ENCODE measurements at places on chromosomes 12 and 14.

- DNase-seq: no peak
These were observed 50.4 kb downstream of the DYRK2 start for GRCh38 chr12:67698672-67699581.

- no peak for DNase-seq
These were observed 25.1 kb downstream of the NCOR2 start for GRCh38 chr12:124542021-124542949.

DNA sequence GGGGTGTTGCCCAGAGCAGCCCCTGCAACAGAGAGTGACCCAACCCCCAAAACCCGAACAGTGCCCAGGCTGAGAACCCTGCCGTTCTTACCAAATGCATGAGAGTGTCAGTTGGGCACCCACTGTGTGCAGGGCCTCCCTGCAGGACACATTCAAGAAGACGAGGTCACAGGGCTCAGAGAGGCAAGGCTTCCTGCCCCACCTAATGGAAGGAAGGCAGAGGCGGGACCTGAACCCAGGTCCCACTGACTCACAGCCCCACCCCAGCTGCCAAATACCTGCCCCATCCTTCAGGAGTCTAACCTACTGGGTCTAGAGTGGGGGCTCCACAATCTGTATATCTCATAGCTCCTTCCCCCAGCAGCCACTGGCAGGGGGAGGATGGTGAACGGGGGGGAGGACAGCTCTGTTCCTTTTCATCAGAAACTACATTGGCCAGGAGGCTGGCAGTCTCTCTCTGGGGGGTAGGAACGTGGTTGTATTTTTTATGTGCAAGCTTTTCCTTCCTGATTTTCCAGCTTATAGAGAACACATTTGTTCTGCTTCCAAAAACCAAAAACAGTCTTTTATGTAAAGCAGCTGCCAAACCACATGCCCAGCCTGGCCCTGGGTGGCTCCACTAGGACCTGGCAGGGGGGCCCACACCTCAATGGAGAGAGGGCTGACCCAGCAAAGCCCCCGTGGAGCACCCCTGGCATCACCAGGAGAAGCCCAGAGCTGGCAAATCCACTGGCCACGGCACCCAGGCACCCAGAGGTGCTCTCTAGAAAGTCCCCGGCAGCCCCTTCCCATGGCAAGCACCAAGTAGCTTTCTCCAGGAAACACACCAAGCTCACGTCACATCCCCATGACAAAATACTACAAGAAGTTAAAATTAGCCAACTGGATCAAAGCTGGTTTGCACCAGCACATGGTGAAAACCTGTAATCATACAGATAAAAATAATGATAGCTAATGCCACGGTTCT, 17.0 kb downstream of the NCOR2 start:
- no peak for DNase-seq

GRCh38 chr14:54818201-54819133, 84.2 kb downstream of the GCH1 start:
- no peak for DNase-seq

DNA sequence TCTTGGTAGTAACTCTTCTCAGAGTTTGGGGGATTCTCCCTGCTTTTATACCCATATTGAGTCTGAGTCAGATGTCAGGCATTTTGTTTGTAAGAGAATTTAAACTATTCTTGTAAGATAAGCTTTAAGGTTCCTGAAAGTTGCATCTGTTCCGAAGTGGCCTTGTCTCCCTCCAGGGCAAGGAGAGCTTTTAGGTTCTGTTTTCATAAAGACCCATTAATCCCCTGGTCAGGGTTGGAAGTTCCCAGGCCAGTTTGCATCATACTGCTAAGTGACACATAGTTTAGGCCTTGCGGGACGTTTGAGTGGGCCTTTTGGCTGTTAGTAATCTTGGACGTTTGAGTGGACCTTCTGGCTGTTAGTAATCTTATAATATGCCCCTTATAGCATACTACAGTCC, 396.7 kb downstream of the NPAS3 start:
- DNase-seq: no peak

- no peak for DNase-seq
These were observed 546.6 kb upstream of the TBX3 start for GRCh38 chr12:115230606-115231005.

- DNase-seq: no peak
These were observed 193.0 kb downstream of the SYT1 start for GRCh38 chr12:79057540-79057939.

GRCh38 chr14:95092723-95093122, 64.6 kb downstream of the DICER1 start:
- DNase-seq: no peak

DNA sequence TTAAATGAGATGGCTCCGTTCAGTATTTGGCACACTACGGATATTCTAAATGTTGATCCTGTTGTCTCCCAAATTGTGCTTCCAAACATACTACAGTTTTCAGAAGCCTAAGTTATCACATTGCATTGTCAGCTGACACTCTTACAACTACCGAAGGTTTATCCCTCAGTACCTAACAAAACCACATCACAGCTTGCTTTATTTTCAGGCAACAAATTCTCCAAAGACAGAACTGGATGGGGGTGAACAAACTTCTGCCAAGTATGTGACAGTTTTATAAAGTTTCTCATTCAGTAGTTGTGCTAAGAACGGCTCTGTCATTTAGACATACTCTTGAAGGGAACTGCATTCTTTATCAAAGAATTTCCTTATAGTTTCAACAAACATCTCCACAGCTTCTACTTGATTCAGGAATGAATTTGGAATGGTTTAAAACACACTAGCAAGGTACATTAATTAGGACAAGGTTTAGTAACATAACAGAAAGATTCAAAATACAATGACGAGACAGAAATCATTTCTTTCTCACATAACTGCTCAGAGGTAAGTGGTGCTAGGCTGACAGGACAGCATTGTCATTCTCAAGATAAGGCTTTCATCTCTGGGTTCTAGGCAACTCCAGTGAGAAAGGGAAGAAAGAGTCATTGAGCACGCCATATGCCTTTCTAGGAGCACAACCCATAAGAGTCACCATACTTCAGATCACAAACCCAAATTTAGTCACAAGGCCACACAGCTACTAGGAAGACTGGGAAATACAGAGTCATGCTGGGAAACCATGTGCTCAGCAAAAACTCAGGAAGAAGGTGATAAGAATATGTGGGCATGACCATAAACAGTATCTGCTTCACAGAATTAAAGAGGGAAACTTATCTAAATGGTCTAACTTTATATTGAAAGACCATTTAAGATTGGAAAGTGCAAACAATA, 100.7 kb downstream of the DUSP6 start:
- DNase-seq: no peak

DNA sequence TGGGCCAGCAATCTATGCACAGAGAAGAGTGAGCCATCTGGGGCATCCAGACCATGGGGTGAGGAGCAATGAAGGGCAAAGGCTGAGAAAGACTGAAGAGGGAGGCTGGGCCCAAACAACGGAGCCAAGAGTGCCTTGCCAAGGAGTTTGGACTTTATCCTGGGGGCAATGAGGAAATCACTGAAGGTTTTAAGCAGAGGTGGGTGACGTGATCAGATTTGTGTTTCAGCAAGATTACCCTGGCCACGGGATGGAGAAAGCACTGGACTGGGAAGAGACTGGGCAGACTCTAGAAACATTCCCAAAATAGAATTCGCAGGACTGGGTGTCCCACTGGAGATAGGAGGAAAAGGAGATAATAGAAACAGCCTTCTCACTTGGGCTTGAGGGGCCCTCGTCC, 65.3 kb downstream of the DPF3 start:
- no peak for DNase-seq

- no peak for DNase-seq
These were observed 56.0 kb downstream of the LLPH start for GRCh38 chr12:66074561-66074960.

GRCh38 chr12:75239987-75240386, 30.3 kb upstream of the KCNC2 start:
- DNase-seq: no peak

- no peak for DNase-seq
These were observed 238.0 kb downstream of the BCL11B start for GRCh38 chr14:99033951-99034350.

DNA sequence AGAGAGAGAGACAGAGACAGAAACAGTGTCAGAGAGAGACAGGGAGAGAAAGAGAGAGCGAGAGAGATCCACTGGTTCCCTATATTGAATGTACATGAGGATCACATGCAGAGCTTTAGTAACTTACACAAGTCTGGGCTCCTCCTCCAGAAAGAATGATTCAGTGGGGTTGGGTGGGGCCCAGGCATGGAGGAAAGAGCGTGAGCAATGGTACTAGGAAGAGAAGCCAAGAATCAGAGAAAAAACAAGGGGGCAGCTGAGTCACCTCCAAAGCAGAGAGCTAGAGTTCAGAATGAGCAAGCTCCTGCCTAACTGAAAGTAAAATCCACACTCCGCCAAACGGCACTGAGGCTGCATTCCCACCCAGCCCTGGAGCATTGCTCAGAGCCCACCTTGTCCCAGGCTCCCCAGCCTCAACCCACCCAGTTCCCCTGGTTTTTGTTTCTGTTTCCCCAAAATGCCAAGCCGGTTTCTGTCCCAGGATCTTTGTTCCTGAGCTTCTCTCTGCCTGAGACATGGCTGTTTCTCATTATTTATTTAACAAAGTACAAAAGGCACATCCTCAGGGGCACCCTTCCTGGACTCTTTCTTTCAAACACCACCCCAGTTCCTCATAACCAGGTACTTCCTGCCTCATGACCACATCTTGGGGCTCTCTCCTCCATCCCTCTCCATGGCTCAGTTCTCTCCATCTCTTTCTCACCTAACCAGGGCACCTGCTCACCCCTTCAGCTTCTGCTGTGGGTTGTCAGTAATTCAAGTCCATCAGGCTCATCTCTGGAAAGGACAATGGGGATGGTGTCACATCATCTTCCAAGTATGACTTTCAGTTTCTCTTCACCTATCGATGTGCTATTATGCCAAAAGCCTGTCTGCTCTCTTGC, 670.3 kb upstream of the TBX3 start:
- no peak for DNase-seq

DNA sequence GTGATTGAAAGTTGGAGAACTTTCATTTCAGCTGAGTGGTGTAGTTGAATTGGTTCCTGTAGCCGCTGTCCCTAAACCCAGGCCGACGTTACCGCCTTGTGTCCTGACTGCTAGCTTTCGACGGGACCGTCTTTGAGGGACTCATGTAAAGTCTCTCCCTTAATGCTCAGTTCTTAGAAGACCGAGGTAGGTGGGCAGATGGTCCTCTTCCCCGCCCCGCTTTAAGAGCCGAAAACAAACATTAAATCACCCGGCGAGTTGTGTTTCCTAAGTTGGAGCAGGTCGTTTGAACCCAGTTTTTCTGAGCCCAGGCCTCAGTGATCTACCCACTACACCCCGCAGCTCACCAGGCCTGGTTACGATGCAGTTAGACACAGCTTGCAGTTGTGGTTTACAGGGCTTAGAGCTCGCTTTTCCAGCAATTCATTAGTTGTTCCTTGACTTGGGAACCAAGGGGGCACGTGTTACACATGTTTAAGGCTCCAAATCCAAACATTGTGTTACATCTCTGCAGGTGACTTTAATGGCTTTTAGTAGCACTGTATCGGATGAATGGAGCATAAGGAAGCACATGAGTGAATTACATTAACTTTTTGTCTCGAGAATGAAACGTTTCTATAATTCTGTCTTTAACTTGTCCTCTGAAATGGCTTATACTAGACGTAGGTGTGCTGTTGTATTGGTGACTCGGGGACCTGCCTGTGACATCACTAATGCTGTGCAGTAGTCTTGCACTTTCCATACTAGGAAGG, 790 bp downstream of the NEDD1 start:
- DNase-seq: no peak

DNA sequence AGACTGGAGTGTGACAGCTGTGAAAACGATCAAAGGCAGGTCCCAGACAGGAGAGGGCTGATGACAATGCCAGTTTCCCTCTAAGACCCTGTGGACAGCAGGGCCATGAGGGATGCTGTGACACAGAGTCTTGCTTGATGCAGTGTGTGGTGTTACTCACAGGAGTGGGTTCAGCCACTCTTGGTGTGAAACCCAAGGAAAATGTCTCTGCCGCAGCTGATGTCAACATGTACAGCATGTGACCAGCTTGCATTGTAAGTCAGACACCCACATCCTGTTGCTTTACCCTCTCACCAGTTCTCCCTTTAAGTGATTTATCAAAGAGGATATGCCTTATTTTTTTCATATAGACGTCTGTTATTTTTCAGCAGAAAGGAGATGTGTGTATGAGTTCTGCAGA, 268.6 kb downstream of the BTG1 start:
- DNase-seq: no peak

- no peak for DNase-seq
These were observed 36.8 kb downstream of the CCDC88C start for GRCh38 chr14:91380610-91381371.

DNA sequence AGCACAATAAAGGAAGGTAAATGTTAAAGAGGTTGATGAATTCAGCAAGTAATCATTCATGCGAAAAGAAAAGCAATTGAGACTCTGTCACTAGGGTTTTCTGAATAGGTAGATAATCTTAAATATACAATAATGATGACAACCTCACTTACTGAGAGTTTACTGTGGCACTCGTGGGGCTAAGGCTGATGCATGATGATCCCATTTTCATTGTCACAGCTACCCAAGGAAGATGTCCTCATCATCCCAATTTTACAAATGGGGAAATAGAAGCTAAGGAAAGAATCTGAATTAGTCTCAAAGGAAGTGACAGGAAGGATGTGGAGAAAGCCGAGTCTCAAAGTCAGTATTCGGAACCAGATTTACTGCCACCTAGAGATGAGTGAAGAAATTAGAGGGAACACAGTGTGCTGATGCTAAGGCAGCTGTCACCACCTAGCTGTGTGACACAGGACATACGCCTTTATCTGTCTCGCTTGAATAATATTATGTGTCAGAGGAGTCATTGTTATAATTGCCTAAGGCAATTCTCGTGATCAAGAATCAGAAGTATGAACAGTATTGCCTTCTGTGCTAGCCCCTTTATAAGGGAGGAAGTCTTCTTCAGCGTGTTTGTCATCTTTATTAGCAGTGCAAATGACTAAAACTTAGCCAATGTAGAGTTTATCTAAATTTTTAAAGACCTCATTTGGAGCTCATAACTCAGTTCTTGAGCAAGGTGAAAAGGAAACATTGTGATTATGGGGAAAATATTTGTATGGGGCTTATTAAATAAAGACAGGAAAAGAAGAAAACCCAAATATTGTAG, 63.2 kb downstream of the ERGIC2 start:
- DNase-seq: no peak

DNA sequence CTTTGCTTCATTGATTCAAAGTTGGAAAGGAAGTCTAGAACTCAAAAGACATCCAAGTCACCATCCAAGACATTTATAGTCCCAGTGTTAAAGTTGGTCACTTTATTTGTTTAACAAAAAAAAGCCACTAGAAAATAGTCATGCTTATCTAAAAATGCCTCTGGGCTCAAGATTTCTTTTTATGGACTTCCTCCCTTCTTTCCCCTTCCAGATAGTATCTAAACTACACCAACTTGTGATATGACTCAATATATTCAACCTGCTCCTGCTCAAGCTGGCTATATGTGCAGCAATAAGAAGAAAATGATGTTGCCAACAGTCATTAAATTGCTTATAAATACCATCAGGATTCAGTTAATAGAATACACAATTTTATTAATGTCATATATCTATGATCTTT, 1177.1 kb downstream of the FLRT2 start:
- no peak for DNase-seq

DNA sequence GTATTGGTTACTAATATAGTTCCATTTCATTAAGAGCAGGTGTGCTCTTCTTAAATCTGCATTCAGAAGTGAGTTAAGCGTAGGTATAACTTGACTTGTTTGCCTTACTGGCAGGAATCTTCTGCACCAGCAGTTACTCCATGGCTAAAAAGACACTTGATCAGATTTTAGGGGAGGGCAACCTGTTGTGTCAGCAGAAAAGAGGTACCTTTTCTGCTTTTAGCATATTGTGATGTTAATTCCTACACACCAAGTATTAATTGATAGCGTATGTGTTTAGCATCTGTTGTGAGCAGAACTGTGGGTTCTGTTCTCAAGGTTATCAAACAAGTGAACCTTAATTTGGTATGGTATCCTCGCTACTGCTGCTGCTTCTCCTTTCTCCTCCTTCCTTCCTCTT, 38.3 kb downstream of the TTLL5 start:
- no peak for DNase-seq

Measured in cerebellar nuclear complex (tissue), 1 donor.